Stimulated activated CD8-positive, alpha-beta memory T cell treated with anti-CD3 and anti-CD28 coated beads, Interleukin-4, amount 100 ng/mL, for 4 hours (primary cell): ENCODE measurements at places on chromosomes 5 and 9.

GRCh38 chr9:132411091-132411508 is 1.1 kb downstream of the CFAP77 start:
- DNase-seq: peak; percentile 33

GRCh38 chr5:15669826-15670225 is 169.8 kb downstream of the FBXL7 start:
- no peak for DNase-seq

DNA sequence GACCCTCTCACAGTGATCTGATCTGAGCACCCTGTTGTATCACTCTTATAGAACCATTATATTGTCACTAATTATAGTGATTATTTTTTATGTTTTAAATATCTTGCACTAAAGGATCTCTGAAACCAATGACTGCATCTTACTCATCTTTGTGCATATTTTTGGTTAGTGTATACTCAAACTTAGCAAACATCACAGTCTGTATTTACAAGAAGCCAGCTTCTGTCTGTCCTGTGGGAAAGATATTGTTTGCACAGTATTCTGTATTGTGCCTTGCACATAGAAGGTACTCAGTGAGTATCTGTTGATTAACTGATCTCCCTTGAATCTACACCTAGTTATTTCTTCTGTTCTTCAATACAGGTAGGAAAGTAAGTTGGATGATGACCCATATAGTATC is 131.5 kb downstream of the PAM start:
- no peak for DNase-seq

DNA sequence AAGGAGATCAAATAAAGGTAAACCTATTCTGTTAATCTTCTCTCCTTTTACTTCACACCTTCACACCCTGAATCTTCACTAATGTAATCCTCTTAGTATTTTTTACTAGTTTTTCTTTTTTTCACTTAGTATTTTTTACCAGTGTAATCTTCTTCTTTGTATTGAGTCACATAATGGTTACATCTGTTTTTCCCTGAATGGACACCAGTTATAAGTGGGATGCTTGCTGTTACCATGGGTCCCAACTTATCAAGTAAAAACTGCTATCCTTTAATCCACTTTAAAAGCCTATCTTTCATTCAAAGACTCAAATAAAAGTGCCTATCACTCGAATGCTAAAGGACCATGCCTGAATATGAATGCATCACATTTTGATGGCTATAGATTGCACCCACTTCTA is 15.1 kb downstream of the ZFAND5 start:
- DNase-seq: no peak

- no peak for DNase-seq
Observed at GRCh38 chr9:124507880-124508423, 753 bp upstream of the NR5A1 start.

- DNase-seq: no peak
Observed at GRCh38 chr5:39466846-39467245, 42.1 kb upstream of the DAB2 start.

GRCh38 chr5:1033606-1034420 is 25.2 kb downstream of the NKD2 start:
- DNase-seq: no peak

GRCh38 chr5:170246126-170246870 is 13.5 kb downstream of the C5orf58 start:
- DNase-seq: no peak

DNA sequence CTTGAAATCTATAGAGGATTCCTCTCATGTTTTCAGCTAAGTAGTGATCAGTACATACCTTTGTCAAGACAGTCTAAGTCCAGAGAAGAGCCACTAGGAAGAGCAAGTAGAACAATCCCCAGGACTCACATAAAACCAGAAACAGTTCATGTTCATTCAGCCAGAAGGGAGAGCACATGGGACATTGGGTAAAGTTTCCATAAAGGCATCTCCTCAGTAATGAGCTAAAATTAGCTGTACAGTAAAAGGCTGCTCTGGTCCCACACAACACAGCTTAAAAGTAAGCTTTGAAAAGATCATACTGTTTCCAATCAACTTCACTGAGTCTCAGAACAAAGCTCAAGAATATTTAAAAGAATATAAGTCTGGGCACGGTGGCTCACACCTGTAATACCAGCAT is 32.4 kb downstream of the HOMER1 start:
- DNase-seq: no peak

DNA sequence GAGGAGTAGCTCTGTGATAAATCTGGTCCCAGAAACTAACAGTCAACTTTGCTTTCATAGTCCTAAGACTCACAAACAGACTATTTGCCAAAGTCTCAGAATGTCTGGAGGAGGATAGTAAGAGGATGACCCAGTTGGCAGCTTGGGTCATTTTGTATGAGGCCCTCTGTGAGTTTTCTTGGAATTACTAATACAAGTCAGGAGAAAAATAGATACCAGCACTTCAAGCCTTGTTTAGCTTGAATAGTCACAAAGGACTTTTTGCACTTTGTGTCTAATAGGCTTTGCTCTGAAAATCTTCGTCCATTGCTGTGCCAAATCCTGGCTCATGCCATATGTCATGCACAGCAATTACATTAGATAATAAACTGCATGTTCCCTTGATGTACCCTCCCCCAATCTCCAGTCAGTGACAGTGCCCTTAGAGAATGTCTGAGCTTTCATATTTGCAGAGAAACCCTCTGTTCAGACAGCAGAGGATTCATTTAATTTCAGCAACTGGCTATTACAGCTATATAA is 612.8 kb downstream of the CSNK1G3 start:
- no peak for DNase-seq

- DNase-seq: no peak
Observed at GRCh38 chr5:113446358-113446927, 11.7 kb upstream of the TSSK1B start.

DNA sequence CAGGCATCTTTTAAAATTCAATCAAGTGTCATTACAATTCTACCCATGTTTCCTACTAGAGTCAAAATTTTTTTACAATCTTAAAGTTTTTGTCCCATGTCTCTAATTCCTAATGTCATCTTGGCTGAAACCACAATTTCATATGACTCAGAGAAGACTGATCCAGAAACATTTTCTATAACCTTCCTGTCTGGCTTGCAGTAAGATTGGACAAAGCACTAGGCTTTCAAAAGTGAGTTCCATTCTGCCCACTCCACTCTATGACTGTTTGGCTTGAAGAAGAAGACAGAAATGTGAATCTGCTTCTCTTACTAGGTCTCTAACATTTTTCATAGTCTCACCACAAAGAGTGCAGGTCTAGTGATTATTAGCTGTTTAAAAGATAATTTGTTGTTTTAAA is 88.8 kb downstream of the NR3C1 start:
- DNase-seq: no peak

DNA sequence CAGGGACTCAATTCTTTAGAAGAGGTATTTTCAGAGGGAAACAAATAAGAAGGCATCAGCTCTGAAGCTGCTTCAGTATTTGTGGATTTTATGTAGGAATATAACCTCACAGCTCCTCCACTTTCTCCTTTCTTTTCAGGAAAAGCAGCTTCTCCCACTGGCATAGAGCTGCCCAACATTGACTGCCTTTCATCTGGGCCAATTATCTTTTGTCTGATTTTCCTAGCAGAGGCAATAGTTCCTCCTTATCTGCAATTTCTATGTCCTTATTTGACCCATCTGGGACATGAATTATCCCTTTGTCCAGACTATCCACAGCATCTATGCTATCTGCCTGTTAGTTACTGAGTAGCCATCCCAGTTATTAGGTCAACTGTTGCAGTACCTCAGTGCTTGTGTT is 1671.2 kb upstream of the ACO1 start:
- no peak for DNase-seq

DNA sequence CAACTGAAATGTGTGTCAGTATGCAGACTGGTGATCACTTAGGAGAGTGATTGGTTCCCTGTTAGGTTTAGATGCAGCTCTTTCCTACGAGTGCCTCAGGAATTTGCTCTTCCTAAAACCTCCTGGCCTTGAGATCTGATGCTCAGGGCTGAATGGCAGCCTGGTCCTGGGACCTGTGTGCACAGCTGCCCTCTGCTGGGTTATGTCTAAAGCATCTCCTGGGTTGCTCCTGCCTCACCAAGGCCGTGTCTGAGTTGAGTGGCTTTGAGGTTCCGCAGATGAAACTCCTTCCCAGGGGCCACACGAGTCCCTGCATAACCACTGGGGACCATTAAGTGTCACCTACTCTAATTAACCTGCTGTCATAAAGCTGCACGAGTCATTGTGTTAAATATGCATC is 59.5 kb downstream of the MVB12B start:
- DNase-seq: no peak

- no peak for DNase-seq
Observed at GRCh38 chr9:72220589-72220988, 71.3 kb downstream of the GDA start.

DNA sequence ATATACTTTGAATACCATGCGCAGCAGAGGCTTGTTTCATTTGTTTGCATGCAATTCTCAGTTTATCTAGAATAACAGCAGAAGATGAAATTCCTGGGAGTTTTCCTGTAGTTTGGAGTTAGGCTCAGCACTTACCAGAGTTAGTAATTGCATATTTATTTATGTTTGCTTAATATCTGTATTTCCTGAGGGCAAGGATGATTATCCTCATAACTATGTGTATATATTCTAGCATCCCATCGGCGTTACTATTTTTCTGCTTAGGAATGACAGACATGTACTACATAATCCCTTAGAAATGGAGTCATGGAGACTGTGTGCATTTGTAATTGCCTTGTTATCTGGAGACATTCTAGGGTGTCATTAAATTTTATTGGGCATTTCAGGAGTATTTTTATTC is 1184.8 kb downstream of the DTWD2 start:
- no peak for DNase-seq

DNA sequence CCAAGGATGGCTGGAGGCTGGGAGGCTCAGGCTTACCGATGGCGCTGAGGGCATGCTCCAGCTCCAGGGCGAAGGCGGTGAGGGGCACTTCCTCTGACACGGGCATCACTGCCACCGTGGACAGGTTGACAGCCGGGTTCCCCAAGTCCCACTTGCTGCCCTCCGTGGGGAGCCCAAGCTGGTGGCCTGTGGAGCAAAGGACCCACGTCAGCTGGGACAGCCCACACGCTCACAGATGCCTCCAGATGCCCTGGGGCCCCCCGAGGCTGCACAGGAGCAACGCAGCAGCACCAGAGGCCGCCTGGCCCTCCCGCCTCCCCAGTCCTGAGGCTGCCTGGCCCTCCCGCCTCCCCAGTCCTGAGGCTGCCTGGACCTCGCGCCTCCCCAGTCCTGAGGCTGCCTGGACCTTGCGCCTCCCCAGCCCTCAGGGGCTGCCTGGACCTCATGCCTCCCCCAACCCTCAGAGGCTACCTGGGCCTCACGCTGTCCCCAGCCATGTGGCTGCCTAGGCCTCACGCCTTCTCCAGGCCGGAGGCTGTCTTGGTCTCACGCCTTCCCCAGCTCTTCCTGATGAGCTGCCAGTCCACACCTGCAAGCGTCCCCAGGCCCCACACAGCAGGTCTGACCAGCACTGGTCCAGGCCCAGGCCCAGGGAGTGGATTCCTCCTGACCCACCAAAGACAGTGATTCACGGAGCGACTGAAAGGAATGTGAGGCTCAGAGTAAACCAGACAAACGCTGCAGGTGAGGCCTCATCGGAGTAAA is 25.6 kb upstream of the NSMF start:
- DNase-seq: no peak

GRCh38 chr5:142641711-142642110 is 44.2 kb downstream of the FGF1 start:
- DNase-seq: no peak

DNA sequence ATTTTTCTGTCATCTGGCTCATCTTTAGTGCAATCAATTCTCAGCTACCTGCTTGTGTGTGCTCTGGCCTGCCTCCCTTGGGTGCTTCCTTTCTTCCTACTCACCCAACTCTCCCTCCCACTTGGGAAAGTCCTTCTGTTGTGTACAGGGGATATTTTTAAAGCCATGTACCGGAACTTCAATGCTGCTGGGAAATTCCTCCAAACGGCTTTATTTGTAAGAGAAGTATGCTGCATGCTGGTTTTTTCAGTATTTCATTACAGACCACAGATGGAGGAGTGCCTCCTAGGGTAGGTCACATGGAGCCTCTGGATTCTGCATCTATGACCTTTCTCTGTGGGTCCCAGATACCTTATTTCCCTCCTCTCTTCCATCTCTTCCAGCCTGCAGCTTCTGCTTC is 5.4 kb upstream of the HMHB1 start:
- DNase-seq: no peak

DNA sequence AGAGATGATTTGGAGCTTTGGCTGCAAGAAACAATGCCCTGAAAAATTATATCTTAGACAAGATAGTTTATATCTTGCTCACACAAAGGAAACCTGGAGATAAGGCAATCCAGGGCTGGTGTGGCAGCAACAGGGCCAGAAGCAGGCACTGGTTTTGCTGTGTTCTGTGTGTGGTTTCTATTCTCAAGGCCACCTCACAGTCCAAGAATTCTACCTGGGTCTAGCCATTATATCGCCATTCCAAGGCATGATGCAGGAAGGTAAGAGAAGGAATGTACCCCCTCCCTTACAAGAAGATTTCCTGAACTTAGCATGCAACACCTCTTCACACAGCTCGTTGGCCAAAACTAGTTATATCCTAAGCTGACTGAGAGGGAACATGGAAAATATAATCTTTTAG is 74.5 kb upstream of the MEGF10 start:
- no peak for DNase-seq

DNA sequence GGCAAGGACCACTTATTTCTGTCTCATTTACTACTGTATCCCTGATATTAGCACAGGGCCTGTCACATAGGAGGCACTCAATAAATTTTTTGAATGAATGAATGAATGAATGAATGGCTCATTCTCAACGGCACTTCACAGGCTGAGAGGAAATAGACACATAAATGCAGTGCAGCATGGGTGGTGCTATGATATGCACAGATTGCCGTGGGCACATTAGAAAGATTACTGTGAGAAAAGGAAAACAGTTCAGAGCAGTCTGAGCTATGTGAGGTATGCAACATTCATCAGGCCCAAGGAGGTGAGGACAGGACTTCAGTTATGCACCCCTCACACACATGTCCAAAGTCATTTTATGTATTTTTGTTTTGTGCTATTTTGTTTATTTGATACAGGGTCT is 6.4 kb upstream of the NOL6 start:
- DNase-seq: no peak

- DNase-seq: no peak
Observed at GRCh38 chr5:1749346-1750124, 50.1 kb downstream of the MRPL36 start.

DNA sequence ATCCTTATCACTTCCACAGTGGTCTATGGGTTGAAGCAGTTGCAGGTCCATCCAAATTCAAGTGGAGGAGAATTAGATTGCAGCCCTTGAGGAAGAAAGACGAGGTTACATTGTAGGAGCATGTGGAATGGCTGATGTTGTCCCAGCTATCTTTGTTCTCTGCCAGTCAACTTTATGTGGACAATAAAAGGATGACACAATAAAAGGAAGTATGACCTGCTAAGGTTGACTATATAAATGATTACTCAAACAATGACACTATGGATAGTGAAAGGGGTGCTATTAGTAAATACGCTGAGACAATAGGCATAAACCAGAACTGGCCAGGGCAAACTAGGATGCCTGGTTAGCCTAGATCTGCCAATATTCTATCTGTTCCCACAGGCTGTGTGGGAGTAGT is 12.8 kb upstream of the ZNF618 start:
- no peak for DNase-seq
